RKO (cell line): ENCODE measurements at places on chromosomes 7 and 10.
A peak's percentile ranks its signal among the peaks of the same experiment; 100 is the strongest.

GRCh38 chr7:37920849-37921805 lies 687 bp downstream of the EPDR1 start:
- DNase-seq: no peak

- no peak for DNase-seq
These were observed 121.9 kb downstream of the BBS9 start for GRCh38 chr7:33251301-33251700.

DNA sequence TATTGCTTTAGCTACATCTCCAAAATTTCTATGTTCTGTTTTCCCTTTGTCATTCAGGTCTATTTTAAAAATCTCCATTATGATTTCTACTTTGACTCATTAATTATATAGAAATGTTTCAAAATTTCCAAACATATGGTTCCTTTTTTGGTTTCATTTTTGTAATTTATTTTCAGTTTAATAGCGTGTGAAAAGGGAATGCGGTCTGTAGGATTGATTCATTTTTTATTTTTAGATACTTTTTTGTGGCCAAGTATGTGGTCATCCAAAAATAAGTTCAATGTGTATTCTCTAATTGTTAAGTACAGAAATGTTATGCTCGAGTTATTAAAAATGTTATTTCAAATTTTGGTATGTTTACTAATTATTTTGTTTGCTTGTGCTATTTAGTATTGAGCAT lies 72.5 kb upstream of the ANKRD1 start:
- DNase-seq: no peak

GRCh38 chr7:151647874-151648273 lies 128.2 kb upstream of the RHEB start:
- DNase-seq: no peak

GRCh38 chr7:20514364-20514763 lies 101.1 kb upstream of the ABCB5 start:
- peak; percentile 60 for DNase-seq

GRCh38 chr10:34488476-34489130 lies 326.5 kb downstream of the PARD3 start:
- DNase-seq: no peak

DNA sequence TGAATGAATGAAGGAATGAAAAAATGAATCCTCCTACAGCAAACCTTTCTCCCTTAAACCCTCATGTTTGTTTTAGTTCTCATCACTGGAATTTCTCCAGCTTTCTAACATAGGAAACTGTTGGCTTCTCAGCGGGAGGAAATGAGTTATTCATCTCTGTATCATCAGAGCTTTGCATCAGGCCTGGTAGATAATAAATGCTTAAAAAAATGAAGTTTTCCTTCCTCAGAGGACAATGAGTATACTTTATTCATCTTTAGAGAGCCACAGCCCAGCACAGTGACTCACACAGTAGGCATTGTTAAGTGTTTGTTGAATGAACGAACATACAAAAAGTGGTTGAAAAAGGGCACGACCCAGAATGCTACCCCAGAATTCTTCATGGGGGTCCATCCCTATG lies 62.6 kb downstream of the COL13A1 start:
- peak; percentile 80 for DNase-seq

- DNase-seq: no peak
These were observed 126.0 kb upstream of the GDF10 start for GRCh38 chr10:47173929-47174442.

DNA sequence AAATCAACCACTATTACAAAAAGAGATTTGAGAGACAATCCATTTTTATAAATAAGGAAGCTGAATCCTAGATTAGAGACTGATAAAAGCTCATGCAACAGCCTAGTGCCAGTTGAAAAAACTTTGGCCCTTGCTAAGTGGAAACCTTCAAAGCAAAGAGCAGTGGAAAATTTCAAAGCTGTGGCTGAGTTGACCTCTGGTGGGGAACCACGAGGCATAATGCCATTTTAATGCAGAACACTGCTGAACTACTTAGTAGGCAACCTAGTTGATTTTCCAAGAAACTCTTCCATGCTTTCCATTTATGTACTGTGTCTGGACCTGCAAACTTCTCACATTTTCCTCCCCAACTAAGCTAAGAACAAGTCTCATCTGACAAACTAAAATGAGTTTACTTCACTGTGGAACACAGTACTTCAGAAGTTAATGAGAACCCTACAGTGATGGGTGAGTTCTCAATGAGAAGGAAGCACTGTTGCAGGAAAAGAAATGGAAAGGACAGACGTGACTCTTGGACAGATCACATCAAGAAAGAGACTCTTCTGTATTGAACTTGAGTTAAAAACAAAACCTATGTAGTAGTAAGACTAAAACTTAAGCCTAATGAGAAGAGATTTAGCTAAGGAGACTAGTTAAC lies 19.5 kb downstream of the FZD9 start:
- no peak for DNase-seq

GRCh38 chr10:116719804-116720203 lies 22.6 kb downstream of the HSPA12A start:
- DNase-seq: no peak

DNA sequence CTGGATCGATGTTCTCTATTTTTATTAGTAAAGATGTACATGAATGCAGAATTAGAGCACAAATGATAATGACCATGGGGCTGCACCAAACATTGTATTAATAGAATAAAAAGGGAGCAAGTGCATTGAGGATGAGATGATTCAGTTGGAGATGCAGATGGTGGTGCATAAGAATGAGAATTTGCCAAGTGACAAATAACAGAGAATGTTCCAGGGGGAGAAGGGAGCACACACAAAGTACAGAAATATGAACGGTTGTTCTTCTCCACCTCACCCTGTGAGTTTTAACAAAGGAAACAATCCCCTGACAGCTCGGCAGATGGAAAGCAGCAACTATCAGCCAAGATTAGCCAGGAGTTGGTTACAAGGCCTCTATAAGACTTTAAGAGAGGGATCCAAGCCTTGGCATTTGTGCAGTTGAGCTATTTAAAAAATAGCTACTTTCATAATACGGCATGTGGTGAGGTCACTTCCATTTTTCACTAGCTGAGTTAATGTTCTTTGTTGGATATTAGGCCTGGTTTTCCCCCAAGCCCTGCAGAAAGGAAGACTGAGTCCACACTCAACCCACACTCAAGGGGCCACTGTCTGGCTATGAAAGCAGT lies 462.5 kb downstream of the TNS3 start:
- no peak for DNase-seq

- no peak for DNase-seq
These were observed 197.4 kb downstream of the RNLS start for GRCh38 chr10:88385601-88386203.

DNA sequence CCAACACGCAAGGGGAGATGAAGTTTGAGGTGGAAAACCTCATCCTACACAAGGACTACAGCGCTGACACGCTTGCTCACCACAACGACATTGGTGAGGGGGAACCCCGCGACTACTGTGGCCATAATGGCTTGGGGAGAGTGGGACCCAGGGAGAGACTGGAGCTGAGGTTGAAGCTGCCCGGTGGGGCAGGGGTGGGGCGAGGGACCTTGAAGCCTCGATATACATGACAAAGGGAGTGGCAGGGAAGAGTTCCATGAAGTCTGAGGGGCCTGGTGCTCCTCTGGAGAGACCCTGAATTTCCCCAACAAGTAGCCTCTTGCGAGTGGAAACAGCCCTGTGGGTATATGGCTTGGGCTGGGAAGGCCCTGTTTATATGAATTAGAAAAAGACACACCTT lies 3.1 kb downstream of the PLAU start:
- no peak for DNase-seq

GRCh38 chr7:118867860-118868259 lies 643.4 kb downstream of the ANKRD7 start:
- DNase-seq: no peak

GRCh38 chr7:44187636-44188416 lies 1.4 kb downstream of the GCK start:
- DNase-seq: no peak

DNA sequence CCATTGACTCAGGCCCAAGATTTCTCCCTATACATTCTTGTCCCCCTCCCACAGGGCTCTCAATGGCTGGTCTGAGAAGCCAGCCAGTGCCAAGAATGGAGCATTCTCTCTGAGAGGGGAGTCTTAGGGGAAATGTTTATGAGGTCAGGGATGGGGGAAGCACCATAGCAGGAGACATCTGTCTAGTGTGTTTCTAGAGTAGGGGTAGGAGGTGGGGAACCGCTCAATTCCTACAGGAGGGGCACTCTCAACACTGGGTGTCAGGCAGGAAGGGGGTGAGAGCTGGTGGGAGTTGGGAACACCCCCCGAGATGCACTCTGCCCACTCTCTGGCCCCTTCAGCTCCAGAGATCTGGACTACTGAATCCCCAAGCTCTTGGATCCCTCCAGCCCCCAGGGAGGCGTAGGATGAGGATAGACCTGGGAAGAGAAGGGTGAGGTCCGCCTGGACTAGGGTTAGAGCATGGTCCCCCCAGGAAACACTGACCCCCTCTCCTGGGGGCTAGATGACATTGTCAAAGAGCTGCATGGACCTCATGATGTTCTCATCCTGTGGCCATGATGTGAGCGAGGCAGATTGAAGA lies 8.7 kb upstream of the OGA start:
- no peak for DNase-seq

DNA sequence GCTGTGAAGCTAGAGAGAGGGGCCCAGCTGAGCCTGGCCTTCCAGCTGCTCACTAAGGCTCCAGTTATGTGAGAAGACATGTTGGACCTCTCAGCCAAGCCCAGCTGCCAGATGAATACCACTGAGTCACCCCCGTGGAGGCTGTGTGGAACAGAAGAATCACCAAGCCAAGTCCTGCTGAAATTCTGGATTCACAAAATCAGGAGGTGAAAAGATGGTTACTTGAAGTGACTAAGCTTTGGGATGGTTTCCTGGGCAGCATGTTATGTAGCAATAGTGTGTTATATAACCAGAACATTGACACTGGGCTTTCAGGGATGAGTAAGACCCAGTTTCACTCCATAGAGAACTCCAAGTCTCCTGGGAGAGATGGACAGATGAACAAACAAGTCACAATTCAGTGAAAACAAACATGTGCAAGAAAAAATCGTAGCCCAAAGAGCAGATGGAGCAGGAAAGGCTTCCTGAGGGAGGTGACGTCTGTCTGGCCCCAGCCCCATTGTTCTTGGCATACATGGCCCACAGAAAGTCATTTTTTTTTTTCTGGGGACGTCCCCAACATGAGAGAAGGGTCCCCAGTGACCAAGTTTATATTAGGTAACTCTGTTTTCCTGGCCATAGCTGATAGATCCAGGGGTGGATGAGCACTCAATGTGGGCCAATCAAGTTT lies 64.1 kb upstream of the PDZD8 start:
- DNase-seq: peak; percentile 8

DNA sequence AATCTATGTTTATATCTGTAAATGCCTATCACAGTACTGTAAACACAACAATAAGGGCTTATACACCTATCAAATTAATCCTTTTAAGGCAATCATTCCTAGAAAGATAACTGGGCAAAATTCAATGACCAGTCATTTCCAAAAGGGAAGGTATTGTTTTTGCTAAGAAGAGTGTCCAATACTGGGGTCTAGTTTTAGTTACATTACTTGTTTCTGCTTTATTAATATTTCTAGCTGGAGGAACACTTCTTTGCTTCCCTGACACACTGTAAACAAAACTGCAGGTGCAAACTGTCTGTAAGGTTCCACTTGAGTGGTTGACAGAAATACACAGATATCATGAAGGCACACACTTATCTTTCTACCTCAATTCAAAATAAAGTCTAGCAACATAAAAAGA lies 84.2 kb upstream of the FAM133B start:
- DNase-seq: no peak

DNA sequence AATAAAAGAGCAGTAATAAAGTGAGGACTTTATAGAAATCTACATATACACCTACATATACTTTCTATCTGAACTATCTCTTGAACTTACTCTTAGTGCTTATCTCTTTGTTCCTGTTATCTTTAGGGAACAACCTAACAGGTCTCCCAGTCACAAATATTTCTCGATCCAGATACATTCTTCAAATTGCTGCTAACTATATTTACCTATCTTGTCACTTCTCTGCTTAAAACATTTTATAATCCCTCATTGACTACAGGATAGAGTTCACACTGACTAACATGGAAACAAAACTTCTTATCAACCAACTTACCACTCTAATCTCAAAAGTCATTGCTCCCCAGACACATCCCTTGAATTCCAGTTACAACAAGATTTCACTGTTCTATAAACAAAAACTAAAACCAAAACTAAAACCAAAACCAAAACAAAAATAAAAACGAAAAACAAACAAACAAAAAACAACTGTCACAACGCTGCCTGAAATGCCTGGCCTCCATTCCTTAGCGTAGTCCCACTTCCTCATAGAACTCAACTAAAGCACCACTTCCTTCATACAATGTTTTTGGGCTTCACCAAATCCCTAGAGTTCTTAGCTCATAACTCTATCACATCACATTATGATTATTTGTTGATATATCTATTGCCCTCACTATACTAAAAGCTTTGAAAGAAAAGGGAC lies 134.7 kb downstream of the SEMA3D start:
- DNase-seq: no peak

DNA sequence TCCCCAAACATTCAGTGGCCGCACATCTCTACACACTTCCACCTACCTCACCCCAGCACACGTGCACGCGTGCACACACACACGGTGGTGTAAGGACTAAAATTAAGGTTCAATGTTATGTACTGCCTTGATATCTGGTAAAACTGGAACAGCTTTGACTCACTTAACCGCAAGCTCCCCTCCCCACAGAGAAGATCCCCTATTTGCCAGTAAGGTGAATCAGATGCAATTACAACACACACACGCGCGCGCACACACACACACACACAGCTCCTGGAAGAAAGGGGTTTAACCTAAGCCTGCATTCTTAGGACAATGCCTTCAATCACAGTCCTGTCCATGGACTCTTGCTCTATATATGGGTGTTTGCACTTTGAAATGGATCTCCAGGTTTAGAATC lies 25.5 kb upstream of the VPS41 start:
- no peak for DNase-seq

DNA sequence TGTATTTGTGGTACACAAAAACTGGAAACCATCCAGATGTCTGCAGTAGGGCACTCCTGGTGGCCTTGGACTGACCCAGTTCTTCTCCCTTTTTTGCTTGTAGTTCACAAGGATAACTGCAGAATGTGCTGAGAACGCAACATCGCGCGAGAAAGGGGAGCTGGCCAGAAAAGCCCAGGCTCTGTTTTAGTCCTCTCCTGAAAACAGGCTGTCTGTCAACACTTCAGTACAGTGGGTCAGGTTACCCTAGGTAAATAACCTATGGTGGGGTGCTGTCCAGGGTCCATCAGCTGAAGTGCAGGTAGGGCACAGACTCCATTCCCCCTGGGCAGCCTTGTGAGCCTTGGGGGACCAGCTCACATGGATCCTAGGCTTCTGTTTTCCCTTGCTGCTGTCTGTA lies 495.8 kb downstream of the MDFIC start:
- no peak for DNase-seq

- no peak for DNase-seq
These were observed 404.5 kb downstream of the INHBA start for GRCh38 chr7:41298409-41298808.

GRCh38 chr10:27223964-27224363 lies 16.6 kb downstream of the ACBD5 start:
- DNase-seq: peak; percentile 60

DNA sequence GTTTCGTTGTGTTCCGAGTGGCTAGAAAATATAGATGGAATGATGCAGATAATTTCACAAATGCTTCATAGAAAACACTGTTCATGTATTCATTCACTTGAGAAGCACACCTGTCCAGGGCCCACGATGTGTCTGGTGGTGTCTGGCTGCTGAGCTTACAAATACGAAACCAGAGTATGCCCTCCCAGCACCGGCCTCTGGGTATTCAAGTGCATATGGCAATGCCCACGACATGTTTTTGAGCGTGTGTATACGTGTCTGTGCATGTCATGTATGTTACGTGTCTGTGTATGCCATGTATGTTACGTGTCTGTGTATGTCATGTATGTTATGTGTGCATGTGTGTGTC lies 37.9 kb downstream of the IL2RA start:
- DNase-seq: no peak
